ENCODE measurements at places on chromosomes 1 and 21. TPM values are rescaled to one million over a fixed set of nuclear protein-coding genes. Genes with fewer than 3 reads are reported as not detected.

RIPPLY3 gene
- 0.23 TPM for total RNA-seq

CFAP107 gene
- 3.0 TPM for total RNA-seq

AXDND1 gene
- total RNA-seq: 0.69 TPM

SPAG17 gene
- 8.8 TPM for total RNA-seq

HUNK gene
- 8.1 TPM for total RNA-seq

MFSD2A gene
- 26.8 TPM for total RNA-seq

LCK gene
- total RNA-seq: 0.23 TPM

NRAS gene
- total RNA-seq: 81.0 TPM

AUNIP gene
- total RNA-seq: 2.3 TPM

NBPF8 gene
- 9.5 TPM for total RNA-seq

LCE3D gene
- not detected for total RNA-seq

GUCA2A gene
- total RNA-seq: not detected

IQCC gene
- total RNA-seq: 4.6 TPM

TGFBR3 gene
- 4.8 TPM for total RNA-seq

TRIM58 gene
- 8.3 TPM for total RNA-seq

BACE2 gene
- total RNA-seq: 6.5 TPM

All from diencephalon (tissue), 1 donor.